ENCODE measurements at places on chromosomes 12 and 14.

DNA sequence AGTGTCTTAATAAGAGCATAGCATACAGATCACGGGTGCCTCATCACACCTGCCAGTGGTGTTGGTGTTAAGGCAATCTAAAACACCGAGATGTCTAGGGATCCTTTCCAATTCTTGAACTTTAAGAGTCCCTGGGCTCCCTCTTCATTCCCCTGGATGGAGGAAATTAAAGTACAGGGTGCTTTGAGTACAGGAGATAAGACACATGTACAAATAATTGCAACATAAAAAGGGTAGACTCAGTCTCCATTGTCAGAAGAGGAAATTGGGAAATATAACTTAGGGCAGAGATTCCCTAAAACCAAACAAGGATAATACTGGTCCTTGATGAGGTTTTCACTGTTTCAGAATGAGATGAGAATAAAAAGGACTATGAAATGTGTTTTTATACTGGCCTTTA lies 34.9 kb downstream of the SCFD1 start:
- no peak for DNase-seq

GRCh38 chr14:71734076-71734475 lies 198.2 kb upstream of the RGS6 start:
- no peak for DNase-seq

GRCh38 chr14:55546212-55546874 lies 33.7 kb upstream of the KTN1 start:
- no peak for DNase-seq

DNA sequence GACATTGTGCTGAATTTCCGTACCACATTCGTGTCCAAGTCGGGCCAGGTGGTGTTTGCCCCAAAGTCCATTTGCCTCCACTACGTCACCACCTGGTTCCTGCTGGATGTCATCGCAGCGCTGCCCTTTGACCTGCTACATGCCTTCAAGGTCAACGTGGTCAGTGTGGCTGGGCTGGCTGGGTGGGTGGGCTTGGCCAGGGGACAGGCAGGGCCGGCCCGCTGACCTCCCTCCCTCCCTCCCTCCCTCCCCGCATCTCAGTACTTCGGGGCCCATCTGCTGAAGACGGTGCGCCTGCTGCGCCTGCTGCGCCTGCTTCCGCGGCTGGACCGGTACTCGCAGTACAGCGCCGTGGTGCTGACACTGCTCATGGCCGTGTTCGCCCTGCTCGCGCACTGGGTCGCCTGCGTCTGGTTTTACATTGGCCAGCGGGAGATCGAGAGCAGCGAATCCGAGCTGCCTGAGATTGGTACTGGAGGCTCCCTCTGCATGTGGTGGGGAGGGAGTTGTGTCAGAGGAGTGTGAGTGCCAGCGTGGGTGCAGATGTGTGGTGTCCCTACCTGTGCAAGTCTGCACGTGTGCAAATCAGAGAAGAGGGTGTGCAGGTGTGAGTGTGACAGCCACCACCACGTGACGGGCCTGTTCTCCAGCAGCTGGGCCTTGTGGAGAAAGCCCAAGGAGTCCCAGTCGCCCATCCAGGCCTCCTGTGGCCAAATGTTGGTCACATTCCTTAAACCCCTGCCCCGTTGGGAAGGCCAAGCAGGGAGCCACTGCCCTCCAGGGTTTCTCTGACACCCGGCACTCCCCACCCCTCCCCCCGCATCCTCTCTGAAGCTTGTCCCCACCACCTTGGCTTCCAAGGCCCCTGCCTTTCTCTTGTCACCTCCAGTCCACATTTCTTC lies 5.3 kb downstream of the KCNH3 start:
- DNase-seq: no peak

DNA sequence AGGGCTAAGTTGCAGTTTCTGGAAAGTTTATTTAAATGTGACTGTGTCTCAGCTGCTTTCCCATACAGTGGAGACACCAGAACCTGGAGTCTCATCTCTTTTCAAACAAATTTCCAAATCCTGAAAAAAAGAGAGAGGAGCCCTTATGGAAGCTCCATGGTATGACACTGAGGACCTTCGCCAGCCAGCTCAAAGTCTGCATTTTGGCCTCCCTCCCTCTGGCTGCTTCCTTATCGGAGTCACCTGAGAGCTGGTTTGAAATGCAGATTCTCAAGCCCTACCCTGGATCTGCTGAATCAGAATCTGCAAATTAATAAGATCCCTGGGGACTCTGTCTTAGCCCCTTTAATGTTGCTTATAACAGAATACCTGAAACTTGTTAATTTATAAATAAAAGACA lies 21.7 kb upstream of the JDP2 start:
- no peak for DNase-seq

- DNase-seq: no peak
Observed at GRCh38 chr12:65432651-65433050, 154.2 kb downstream of the MSRB3 start.

DNA sequence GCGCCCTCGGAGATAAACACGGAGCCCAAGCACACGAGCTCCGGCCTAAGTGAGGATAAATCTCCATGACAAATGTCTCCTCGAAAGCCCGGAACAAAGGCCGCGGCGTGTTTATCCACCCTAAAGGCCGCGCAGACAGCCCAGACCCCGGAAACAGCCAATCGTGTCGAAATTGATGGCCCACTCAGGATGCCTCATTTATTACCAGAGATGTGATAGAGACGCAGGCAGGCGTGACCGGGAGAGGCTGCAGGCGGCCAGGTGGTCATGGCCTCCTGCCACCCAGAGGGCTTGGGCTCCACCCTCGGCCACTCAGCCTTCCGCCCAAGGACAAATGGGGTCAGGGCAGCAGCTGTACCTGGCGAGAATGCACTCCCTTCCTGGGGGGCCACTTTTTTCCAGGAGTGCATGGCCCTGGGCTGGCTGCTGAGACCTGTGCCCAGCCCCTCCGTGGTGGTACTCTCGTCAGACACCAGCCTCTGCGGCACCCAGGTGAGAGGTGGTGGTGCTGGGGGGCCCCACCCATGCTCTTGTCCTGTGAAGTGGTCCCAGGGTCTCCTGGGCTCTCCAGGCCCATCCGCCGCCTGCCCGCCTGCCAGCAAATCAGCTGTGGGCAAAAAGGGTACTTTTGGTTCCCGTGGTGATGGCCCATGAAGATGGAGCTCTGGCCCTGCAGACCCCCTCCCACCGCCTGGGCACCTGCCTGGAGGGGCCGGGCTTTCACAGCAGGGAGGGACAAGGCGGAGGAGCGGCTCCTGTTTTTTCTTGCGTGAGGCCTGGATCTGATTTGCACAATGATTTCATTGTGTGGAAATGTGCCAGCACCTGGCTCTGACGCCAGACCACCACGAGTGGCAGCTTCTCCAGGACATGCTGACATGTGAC lies 211.5 kb upstream of the C14orf180 start:
- no peak for DNase-seq

- no peak for DNase-seq
Observed at GRCh38 chr12:47244835-47245234, 165.1 kb upstream of the AMIGO2 start.

DNA sequence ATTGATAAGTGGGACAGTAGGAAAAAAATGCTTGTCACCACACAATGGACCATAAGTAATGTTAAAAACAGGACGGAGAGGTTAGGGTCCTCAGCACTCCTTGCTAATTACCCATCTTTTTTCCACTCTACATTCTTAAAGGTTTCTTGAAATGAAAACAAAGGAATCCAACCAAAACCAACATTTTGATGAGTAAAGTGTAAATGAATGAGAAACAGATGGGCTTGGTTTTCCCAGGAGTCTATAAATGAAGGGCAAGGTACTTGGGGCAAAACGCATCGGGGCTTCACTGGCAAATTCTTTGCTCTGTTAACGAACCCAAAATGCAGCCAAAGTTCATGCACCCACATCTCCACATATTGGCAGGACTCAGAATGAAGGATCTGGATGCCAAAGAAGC lies 129.2 kb upstream of the BMP4 start:
- no peak for DNase-seq

DNA sequence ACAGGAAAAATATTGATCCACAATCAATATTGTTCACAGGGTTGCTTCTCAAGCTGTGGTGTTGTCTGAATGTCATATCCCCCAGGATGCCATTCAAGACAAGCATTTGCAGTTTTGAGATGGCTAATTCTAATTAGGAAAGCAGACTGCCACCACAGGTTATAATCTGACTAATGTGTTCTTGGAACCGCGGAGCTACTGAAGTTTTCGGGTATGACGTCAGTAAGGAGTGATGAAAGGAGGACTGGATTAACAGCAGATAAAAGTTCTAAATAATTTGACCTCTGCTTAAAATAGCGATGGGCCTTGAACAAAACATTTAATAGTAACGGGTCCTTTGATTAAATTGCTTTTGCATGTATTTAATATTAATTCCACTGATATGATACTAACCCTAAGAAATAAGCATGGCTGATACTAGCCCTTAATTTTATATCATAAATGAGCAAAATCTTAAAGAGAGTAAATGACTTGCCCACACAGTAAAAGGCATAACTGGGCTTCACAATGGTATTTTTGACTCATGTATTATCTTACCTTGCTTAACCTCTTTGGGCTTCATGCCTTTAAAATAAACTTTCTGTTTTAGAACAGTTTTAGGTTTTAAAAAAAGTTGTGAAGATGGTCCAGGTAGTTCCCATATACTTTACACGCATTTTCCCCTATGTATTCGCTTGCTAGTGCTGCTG lies 50.3 kb downstream of the TSHR start:
- no peak for DNase-seq

DNA sequence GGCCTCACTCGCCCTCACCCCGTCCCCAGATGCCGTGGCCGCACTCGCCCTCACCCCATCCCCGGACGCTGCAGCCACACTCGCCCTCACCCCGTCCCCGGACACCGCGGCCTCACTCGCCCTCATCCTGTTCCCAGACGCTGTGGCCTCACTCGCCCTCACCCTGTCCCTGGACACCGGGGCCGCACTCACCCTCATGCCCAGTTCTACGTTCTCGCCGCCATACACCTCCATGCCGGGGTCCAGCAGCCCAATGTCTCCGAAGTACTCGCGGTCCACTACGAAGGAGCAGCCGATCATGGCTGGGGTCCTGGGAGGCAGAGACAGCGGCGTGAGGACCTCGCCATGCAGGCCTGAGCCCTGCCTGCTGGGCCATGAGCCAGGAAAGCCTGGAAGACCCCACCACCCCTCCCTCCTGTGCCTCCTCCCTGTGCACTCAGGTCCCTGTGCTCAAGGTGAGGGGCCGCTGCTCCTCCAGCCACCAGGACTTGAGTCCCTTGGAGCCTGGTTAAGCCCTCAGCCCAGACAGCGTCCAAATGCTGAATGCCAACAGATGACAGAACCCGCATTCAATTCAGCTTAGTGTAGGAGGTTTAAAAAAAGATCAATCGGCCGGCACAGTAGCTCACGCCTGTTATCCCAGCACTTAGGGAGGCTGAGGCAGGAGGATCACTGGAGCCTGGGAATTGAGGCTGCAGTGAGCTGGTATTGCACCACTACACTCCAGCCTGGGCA lies 81.5 kb downstream of the GALNT9 start:
- no peak for DNase-seq

DNA sequence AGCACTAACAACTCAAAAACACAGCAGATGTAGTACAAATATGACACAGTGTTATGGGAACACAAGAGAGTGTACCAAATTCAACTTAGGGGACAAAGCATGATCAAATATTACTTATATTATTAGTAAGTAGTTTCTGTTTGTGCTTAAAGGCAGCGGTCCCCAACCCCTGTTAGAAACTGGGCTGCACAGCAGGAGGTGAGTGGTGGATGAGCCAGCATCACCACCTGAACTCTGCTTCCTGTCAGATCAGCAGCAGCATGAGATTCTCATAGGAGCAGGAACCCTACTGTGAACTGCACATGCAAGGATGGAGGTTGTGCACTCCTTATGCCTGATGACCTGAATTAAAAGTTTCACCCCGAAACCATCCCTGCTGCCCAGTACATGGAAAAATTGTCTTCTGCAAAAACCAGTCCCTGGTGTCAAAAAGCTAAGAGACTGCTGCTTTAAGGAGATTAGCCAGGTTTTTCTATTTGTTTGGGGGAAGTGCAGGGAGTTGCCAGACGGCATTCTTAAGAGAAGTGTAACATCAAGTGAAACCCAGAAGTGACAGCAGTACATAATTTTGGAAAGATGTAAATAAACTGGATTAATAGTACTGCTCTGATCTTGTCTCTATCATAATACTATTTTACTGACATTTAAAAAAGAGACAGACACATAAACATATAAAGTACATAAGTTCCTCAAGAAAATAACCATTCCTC lies 26.7 kb downstream of the GTF2A1 start:
- no peak for DNase-seq

- no peak for DNase-seq
Observed at GRCh38 chr14:69398818-69399210, 322 bp downstream of the SLC39A9 start.

DNA sequence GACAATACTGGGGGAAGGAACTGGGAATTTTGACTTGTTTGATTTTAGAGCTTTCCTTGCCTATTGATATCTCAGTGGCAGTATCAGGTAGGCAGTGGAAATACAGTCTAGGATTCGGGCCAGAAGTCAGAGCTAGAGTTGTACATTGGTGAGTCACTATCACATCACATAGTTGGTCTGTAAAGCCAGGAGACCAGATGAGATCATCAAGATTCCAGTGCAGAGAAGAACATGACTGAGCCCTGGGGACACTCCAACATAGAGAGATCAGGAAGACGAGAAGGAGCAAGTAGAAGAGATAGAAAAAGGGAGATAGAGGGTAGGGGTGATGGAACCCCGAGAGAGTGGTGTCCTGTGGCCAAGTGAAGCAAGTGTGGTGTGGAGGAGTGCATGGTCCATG lies 46.6 kb upstream of the NR1H4 start:
- DNase-seq: no peak

DNA sequence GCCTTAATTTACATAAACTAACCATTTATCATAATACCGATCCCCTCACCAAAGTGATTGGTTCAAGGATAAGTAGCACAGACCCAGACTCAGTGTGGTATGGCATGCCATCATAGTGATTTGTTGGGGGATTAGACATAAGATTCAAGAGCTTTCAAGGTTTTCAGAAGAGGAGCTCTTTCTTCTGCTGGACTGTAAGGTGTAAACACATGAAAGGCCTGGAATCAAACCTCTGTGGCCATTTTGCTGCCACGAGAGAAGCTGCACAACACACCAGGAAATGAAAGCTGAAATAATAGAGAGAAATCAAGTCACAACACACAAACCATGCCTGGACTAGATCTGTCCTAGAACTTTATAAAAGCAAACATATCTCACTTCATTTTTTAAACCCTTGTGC lies 30.8 kb downstream of the BTG1 start:
- no peak for DNase-seq

DNA sequence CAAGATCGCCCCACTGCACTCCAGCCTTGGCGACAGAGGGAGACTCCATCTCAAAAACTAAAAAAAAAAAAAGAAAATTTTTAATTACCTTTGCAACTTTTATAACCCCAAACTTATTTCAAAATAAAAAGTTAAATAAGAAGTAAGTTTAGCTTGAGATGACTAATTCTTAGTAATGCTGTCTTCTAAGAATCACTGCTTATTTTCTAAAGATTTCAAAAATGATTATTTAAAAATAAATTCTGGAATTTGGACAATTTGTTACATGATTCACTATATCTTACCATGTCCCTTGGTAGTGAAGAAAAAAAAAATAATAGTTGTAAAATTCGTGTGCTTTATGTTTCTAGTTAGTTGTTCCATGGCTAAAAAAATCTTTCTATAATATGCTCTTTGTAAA lies 11.6 kb upstream of the HECTD1 start:
- no peak for DNase-seq

- DNase-seq: no peak
Observed at GRCh38 chr14:34049790-34050189, 98.9 kb upstream of the EGLN3 start.

- no peak for DNase-seq
Observed at GRCh38 chr12:52227606-52228166, 5.4 kb upstream of the KRT7 start.

- no peak for DNase-seq
Observed at GRCh38 chr14:54046250-54046649, 89.6 kb upstream of the BMP4 start.
